ENCODE measurements at places on chromosomes 12 and 14.

GRCh38 chr12:71349950-71350349, 89.6 kb upstream of the LGR5 start:
- no peak for DNase-seq

GRCh38 chr14:39113685-39114072, 444 bp upstream of the GEMIN2 start:
- no peak for DNase-seq

DNA sequence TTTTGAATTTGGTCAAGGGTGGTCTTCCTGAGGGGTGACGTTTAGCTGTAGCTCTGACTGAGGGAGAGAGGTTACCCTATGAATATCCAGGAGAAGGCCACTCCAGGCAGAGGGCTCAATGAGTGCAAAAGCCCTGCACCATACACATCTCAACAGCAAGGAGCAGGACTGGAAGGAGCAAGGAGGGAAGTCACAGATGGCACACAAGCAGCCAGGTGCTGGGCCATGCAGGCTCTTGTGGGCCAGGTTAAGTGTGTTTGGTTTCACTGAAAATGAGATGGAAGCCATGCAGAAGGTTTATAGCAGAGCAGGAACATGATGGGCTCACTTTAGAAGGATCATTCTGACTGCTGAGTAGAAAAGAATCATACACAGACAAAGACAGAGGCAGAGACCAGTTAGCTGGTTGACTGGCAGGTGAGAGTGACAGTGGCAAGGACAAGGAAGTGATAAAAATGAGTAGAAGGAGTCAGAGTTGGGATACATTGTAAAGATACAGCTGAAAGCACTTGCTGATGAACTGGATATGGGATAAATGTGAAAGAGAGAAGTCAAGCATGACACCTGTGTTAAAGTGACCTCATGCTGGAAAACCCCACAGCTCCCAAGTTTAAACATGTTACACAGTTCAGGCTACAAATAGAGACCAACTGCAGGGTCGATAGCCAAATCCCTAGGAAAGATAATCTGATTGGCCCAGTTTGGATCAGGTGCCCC, 81.2 kb downstream of the PRKD1 start:
- DNase-seq, result no peak

DNA sequence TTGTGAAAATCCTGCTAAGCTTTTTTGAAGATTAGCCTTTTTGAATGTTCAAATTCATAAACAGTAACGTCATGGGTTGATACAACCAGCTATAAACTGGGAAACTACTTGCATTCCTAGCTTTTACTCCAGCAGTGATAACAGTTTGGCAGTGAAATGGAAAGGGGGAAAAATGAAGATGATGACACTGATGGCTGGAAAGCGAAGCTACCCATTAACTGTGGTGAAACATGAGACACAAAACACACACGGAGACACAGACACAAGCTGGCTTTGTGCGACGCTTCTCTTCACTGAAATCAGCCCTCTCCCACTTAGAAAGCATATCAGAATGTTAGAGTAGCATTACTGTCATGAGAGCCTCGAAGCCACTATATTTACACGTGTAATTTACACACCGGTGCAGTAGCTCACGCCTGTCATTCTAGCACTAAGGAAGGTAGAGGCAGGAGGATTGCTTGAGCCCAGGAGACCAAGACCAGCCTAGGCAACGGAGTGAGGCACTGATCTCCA, 15.7 kb downstream of the VPS37B start:
- DNase-seq, result no peak

DNA sequence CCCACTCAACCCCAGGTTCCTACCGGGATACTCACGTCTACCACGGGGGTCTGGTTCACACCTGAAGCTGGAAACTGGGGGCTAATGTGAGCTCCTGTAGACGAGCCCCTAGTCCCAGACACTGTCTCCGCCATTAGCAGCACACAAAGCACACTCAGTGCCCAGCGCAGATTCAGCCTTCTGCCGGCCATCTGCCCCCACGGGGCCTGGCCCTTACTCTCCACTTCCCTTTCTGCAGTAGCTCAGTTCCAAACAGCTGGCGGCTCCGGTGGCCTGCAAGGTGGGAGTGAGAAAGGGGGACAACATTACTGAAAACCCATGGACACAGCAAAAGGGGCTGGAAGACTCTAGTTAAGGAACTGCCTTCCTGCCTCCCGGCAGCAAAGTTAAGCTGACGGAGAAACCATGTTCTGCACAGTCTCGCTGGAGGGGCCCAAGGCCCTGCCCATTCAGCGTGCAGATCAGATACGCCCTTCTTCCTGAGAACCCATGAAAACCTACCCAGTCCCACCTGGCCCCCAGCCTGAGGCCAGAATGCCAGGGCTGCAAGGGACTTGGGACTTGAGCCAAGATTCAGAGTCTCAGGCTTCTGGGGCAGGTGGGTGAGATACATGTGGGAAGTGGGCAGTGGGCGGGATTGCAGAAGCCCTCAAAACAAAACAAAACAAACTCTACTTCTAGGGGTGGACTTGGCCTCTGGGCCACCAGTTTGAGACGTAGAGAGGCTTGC, 2.1 kb downstream of the SLC8B1 start:
- no peak for DNase-seq

DNA sequence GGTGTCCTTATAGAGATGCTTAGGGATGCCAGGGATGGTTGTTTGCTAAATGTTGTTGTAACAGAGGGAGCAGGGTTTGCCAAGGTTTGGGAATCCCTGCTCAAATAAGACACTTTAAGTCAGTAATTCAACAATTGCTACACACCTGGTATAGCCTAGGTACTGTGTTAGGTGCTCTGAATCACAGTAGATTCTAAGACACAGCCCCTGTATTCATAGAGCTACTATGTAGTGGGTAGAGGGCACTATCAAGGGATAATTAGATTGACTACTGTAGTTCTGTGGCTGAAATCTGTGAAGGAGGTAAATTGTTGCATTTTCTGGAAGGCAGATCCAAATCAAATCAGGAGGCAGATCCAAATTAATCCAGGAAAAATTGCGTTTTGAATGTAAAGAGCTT, 149.2 kb downstream of the C12orf75 start:
- no peak for DNase-seq

GRCh38 chr12:65306366-65307168, 28.1 kb downstream of the MSRB3 start:
- DNase-seq, result peak; percentile 16

DNA sequence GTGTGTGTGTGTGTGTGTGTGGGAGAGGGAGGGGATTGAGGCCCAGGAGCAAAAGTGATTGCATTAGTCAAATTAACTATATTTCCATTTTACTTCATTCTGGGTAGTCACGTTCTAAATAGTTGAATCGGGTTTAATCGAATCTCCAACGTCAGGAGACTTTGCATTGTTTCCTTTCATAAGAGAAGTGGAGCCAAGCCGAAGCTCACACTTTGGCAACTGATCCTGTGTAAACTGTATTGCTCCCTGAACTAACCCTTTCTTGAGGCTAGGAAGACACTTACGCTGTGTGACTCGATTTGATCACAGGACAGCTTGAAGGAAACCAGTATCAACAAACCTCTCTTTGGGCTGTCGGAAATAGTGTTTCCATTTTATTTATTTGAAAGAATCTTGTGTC, 363.4 kb upstream of the ATP2B1 start:
- no peak for DNase-seq

DNA sequence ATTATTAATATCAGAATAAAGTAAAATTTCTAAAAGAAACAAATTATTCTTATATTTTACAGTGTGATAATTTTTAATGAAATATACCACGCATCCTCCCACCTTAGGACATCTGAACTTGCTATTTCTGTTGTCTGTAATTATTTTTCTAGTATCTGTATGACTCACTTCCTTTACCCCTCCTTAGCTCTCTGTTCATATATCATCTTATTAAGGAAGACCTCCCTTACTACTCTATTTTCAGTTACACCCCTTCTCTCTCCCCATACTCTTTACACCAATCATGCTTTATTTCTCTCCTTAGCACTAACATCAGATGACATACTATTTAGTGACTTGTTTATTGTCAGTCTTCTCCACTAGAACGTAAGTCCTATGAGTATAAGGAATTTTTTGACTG, 34.2 kb upstream of the C12orf50 start:
- DNase-seq, result no peak

GRCh38 chr12:25101092-25101445, 93.9 kb downstream of the DNAI7 start:
- DNase-seq, result no peak

- DNase-seq, result no peak
Observed at GRCh38 chr12:53466640-53467039, 14.7 kb downstream of the PCBP2 start.

Measured in H54 (cell line).